Stimulated activated CD8-positive, alpha-beta memory T cell treated with anti-CD3 and anti-CD28 coated beads, Interleukin-12 subunit alpha, Interleukin-12 subunit beta, amount 100 ng/mL, for 1 hour (primary cell): ENCODE measurements at places on chromosomes 11 and 22.

DNA sequence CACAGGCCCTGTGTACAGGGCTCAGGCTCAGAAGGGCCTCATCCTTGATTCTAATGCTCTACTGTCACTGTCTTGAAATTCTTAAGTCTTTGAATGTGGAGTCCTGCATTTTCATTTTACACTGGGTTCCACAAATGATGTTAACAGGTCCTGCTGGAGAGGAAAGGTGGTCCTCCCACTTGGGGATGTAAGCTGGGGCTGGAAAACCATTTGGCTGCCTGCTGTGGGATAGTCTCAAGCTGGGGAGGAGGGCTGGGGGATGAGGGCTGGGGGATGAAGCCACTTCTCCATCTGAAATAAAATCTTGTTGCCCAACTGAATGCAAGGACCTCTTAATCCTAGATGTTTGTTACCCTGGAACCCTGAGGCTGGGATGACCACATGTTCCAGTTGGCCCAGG is 423.0 kb downstream of the TENM4 start:
- no peak for DNase-seq

- DNase-seq = no peak
Measured at GRCh38 chr22:29683536-29683935, 36.3 kb upstream of the CABP7 start.

- no peak for DNase-seq
Measured at GRCh38 chr22:23177197-23177596, 3.1 kb upstream of the BCR start.

DNA sequence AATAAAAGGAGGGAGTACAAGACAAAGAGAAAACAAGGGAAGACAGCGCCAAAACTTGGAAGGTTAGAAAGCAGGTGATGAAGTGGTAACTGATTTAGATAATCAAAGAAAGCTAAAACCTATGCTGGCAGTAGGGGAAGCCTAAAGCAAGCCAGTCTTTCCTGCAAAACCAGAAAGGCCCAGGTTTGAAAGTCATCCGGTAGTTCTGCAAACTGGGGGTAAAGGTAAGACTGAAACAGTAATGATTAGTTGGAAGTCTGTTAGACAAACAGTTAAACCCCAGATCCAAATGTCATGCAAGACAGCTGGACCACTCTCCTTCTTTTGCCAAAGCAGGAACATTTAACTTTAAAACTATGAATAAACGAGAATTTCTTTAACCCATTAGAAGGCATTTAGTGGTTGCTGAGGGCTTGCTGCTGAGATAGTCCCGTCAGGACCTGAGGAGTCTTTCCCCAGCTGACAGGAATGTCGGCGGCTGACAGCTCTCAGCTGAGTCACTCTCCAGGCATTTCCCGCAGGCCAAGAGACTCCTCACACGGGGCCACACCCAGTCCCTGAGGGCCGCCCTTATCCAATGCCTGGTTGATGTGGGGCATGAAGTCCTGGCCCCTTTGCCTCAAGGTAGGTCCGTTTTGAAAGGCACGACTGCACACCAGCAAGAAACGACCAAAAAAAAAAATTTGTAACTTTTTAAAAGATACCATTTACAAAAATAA is 36.3 kb upstream of the CFAP300 start:
- no peak for DNase-seq

- no peak for DNase-seq
Measured at GRCh38 chr11:92008249-92008648, 216.4 kb upstream of the FAT3 start.

- no peak for DNase-seq
Measured at GRCh38 chr11:46759196-46759595, 40.2 kb downstream of the F2 start.
